ENCODE measurements at places on chromosomes 1 and 21.
A peak's percentile ranks its signal among the peaks of the same experiment; 100 is the strongest.

- no peak for DNase-seq
Observed at GRCh38 chr1:2049718-2050431, at the start of gene PRKCZ. Gene PRKCZ (plus strand): TSS chr1:2050411. CDS start chr1:2050631, 220 bp downstream.

DNA sequence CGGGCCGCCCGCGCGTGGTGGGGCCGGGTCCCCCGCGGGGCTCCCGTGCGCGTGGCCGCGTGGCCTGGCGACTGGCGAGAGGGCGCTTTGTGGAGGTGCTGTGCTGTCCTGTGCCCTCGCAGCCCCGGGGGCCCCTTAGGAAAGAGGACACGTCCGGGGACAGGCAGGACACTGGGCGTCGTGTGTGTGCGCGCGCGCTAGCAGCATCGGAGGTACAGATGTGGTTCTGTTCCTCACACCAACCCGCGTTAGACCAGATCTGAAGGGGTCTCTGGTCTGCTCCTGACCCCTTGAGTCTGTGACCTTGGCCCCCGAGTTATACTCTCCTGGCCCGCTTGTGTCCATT lies 489 bp downstream of the ACTN2 start:
- DNase-seq = no peak

DNA sequence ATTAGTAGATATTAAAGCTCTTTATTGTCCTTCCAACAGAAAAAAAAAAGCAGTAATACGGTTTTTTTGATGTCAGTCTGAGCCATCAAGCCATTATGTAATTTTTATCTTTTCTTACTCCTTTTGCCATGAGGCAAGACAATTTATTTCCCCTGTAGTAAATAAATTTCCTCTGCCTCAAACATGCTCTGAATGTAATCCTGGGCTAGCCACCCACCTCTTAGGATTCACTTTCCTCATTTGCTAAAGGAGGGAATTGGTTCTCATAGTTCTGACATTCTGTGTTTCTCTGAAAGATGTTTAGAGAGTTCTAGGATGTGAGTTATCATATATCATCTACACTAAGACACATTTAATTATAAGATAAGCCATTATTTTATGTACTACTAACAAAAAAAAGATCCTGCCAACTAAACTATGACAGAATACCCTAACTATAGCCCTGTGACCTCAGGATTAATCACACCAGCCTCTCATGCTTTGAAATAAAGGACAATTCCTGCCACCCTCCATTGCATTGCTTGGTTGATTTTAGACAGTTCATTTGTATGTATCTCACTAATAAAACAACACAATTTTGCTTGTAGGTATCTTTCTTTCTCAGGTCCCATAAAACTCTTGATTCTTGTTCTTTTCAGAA lies 34.0 kb upstream of the RAP1A start:
- DNase-seq = no peak

DNA sequence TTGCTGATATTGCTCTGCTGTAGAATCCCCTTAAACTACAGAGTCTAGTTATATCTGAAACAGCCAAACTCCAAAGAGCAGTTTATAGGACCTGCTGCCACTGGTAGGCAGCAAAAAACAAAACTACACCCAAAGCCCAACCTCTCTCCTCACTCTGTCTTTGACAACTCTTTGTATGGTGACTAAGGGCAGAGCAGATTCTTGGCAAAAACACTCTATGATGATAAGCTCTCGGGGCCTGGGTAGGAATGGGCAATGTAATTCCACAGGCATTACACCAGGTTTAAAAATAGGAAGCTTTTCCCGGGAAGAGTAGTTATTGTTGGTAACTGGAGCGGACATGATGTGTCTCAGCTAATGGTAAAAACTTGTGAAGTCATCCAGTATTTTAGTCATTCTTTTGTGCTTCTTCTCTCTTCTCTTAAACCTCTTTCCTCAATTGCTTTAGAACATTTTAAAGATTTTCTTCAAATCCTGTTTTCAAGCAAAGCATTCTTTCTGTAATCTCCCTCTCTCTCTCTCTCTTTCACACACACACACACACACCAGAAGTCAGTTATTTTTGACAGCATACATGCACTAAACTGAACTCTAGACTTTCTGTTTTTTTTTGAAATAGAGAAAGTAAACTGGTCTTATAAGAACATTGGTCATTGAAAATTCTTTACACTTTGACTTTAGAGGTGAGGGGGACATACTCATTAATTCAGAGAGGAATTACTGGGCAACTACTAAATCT lies 193.5 kb downstream of the PAPPA2 start:
- DNase-seq = no peak

- DNase-seq = peak; percentile 38
Observed at GRCh38 chr1:4315202-4315601, 339.2 kb upstream of the AJAP1 start.

DNA sequence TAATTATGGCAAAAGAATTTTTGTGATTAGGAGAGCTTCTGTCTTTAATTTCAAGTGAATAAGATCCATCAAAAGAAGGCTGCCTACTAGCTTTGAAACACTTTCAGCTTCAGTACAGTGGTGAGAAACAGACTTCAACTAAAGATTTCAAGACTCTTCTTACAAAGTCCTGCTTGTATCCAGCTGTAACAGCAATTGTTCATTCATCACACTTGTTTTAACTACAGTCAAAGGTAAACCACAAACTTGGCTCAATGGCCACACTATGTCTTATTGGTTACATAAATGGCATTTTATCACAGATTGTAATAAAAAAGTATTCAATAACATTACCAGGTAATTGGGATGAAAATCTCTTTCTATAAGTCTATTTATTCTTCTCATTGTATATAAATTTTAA lies 59.2 kb downstream of the WARS2 start:
- DNase-seq = no peak

- no peak for DNase-seq
Observed at GRCh38 chr21:17441370-17441769, 71.5 kb upstream of the CXADR start.

DNA sequence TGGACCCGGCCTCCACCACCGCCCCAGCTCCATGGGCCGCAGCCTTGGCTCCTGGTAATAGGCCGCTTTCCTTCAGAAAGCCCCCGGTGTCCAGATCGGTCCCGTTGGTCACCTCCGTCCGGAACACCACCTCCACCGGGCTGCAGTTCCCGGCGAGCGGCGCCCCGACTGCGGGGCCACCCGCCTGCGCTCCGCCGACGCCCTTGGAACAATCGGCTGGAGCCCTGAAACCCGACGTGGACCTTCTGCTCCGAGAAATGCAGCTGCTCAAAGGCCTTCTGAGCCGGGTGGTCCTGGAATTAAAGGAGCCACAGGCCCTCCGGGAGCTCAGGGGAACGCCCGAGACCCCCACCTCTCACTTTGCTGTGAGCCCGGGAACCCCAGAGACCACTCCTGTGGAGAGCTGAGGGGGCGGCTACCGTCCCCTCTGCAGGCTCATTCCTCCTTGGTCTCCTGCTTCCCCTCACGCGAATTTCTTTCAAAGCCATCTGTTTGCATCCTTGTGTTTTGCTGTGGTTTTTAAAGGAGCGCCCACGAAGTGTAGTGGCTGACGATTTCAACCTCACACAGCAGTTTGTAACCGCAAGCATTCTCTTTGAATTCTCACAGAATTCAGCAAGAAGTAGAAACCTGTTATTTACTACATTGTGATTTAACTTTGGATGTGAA lies 6.0 kb downstream of the FCRLB start:
- peak; percentile 68 for DNase-seq

- no peak for DNase-seq
Observed at GRCh38 chr1:56434740-56435139, 144.6 kb downstream of the PLPP3 start.

- no peak for DNase-seq
Observed at GRCh38 chr21:38792676-38793459, 12.9 kb upstream of the ETS2 start.

GRCh38 chr1:90593312-90593711 lies 123.8 kb downstream of the BARHL2 start:
- DNase-seq = no peak

- peak; percentile 11 for DNase-seq
Observed at GRCh38 chr21:46667741-46668380, 32.4 kb downstream of the PRMT2 start.

GRCh38 chr1:200673952-200674823 lies 4.5 kb upstream of the DDX59 start:
- DNase-seq = peak; percentile 7

Measured in HL-60 (cell line).